Suppressor macrophage treated with lipopolysaccharide for 1 hour (primary cell): ENCODE measurements at places on chromosomes 5 and 9.

DNA sequence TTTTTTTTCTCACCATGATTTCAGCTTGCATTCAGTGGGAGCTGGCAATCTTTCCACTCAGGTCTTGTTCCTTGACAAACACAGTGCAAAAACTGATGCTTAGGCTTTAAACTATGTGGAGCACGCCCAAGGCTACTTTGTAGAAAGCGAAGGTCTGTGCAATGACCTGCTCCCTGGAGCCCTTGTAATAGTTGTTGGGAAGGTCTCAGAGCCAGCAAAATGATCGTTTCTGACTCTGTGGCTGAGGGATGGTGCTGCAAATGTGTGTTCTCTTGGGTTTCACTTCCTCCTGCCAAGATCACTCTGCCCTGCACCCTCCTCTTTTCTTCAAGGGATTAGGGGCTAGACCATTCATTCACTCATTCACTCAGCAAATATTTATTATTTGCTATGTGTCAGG is 249.7 kb upstream of the MAP3K1 start:
- DNase-seq, result peak; percentile 70

DNA sequence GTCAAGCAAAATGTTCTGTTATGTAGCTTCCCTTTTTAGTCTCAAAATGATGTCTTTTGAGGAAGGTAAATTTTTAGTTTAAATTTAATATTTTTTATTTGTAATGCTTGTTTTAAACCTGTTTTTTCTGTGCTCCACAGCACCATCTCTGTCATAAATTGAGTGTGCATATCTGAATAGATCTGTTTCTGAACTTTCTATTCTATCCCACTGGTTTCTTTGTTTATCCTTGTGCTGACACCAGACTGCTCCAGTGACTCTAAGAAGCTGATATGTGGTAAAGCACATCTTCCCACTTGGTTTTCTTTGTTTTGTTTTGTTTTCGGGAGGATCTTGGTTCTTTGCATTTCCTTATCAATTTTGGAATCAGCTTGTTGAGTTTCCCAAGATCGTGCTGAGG is 7.1 kb upstream of the RNF145 start:
- no peak for DNase-seq

DNA sequence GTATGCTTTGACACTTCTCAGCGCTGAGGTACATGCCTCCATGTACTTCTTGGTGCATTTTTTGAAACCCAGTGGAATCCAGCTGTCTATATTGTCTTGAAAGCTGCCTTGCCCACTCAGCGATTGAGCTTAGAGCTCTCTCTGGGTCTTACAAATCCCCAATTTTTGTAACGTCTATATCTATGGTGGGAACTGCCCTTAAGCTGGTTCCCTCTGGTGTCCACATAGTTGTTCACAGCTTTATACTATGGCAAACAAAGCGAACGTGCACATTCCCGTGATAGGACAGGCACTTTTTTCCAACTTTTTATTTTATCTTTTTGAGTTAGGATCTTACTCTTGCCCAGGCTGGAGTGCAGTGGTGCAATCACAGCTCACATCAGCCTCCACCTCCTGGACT is 20.9 kb downstream of the CDHR2 start:
- DNase-seq, result no peak

GRCh38 chr5:83895860-83896259 is 175.2 kb upstream of the HAPLN1 start:
- no peak for DNase-seq

- no peak for DNase-seq
These were observed 1.4 kb downstream of the RAPGEF1 start for GRCh38 chr9:131738293-131739132.

GRCh38 chr5:172356047-172356446 is 72.5 kb upstream of the UBTD2 start:
- peak; percentile 45 for DNase-seq

DNA sequence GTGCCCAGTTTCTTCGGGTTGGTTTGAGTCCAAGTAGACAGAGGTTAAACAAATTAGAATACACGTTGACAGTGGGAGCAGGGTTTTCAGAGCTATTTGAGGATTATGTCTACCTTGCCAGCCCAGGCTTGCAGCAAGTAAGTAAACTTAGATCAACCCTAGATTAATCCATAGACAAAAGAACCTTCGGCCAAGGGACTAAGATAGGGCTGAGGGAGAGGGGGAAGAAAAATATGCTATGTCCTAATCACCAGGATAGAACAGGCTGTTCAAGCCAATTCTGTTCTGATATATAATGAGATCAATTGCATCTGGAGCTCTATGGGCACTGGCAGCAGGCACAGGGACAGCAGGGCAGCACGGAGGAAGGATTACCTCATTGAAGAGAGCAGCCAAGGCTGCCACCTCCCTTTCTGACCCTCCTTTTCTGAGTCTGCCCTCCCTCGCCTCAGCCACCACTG is 377.7 kb downstream of the PIK3R1 start:
- DNase-seq, result no peak

GRCh38 chr5:112757468-112758208 is 20.0 kb downstream of the APC start:
- DNase-seq, result peak; percentile 60

DNA sequence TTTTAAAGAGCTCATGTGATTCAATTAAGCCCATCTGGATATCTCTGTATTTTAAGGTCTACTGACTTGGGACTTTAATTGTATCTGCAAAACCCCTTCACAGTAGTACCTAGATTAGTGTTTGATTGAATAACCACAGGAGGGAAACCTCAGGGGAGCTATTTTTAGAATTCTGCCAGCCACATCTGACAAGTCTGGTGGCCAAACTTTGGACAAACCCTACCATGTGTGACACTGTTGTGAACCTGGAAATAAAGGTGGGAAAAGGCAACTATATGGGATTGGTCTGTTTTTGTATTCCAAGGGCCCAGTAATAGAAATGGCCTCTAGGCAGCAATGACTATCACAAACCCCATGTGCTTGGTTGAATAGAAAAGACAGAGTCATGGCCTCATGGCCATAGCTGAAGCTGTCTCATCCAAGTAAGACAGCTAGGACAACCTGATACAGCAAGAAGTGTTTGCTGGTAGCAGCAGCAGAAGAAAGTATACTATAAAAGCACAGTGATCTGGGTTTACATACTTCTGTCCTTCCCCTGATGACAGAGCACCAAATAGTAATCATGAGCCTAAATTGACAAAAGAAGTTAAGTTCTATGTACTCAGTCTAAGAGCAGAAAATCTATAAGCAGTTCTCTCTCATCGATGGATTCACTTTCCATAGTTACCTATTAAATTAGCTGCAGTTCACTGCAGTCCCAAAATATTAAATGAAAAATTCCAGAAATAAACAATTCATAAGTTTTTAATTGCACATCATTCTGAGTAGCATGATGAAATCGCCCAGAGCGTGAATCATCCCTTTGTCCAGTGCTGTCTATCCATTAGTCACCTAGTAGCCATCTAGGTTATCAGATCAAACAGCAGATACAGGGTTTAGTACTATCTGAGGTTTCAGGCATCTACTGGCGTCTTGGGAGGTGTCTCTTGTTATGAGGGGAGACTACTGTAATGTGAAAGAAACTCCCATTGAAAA is 189.8 kb downstream of the ARHGAP26 start:
- DNase-seq, result peak; percentile 84

DNA sequence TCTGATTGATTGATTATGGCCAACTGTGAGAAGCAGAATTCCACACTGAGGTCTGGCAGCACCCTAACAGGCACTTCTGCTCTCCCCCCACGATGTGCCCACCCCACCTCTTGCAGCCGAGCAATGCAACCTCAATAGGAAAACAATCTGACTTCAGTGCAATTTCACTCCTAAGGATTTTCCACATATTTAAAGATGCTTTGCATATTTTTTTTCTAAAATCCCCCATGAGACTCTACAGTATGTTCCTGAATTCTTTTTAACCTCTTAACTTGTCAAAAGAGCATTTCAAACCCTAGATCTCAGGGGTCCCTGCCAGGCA is 243.1 kb downstream of the AUH start:
- no peak for DNase-seq

GRCh38 chr5:122465994-122466393 is 154.0 kb downstream of the SNCAIP start:
- DNase-seq, result no peak

- no peak for DNase-seq
These were observed 502.8 kb downstream of the NTRK2 start for GRCh38 chr9:85172001-85172978.

DNA sequence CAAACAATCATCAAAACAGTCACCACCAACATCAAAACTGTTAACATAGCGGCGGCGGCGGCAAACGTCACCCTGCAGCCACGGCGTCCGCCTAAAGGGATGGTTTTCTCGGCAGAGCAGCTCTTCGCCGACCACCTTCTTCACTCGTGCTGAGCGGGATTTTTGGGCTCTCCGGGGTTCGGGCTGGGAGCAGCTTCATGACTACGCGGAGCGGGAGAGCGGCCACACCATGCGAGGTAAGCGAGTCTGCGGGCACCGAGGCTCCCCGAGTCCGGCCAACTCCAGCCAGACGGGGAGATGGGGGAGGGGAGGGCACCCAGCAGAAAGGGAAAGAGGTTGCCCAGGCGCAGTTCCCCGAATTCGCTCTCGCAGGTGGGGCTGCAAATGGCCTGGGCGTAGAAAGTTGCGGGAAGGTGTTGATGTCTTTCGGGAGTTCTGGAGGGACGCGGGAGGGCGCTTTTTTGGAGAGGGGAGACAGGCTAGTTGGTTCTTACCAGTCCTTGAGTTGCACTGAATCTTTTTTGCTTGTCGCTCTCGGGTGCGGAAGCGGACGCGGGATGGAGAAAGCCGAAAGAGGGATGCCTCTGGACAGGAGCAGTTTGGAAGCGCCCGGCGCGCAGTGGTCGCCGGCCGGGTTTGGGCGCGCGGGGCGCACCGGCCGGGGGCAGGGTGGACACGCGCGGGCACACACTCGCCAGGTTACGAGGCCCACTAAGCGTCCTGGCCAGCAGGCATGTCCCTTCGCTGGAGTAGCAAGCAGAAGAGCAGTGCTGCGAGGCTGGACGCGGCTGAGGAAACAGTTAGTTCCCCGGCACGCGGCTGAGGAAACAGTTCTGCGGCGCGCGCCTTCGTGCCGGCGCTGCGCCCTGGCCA is 849 bp downstream of the RORB start:
- DNase-seq, result peak; percentile 28

DNA sequence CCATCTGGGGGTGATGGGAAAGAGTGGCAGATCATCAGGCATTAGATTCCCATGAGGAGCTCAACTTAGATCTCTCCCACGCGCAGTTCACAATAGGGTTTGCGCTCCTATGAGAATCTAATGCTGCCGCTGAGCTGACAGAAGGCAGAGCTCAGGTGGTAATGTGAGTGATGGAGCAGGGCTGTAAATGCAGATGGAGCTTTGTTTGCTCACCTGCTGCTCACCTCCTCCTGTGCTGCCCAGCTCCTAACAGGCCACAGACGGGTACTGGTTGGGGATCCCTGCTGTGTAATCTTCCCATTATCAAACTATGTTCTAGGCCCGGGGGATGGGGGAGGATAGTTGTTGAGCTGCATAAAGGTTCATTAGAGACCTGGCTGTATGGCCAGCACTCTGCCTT is 58.4 kb downstream of the UGCG start:
- no peak for DNase-seq

GRCh38 chr5:5298068-5298633 is 124.3 kb upstream of the ICE1 start:
- DNase-seq, result no peak

DNA sequence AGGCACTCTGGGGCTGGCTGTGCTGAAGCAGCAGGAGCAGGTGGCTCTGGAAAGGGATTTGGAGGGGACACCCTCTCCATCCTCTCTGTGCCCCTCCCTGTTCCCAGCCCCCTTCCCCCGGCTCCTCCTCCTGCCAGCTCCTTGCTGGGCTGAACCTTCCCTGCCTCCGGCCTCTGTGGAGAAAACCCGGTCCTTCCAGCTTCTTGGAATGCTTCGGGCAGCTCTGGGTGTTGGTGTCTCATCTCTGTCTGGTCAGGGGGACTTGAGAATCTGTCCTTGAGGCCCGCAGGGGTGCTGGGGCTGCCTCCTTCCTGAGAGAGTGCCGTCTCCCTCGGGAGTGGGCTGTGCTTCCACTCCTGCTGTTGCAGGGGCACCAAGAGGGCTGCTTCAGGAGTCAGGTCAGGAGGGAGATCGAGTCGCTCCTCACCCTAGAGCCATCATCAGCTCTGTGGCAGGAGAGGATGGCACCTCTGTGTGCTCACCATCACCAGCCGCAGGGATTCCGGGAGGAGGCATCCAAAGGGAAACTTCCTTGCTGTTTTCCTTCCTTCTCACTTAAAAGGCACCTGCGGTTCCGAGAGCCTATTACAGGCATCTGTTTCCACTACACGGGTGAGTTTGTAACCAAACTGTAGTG is 30.6 kb downstream of the NDUFS6 start:
- no peak for DNase-seq

- DNase-seq, result no peak
These were observed 11.2 kb downstream of the ANKRD31 start for GRCh38 chr5:75225506-75225905.

DNA sequence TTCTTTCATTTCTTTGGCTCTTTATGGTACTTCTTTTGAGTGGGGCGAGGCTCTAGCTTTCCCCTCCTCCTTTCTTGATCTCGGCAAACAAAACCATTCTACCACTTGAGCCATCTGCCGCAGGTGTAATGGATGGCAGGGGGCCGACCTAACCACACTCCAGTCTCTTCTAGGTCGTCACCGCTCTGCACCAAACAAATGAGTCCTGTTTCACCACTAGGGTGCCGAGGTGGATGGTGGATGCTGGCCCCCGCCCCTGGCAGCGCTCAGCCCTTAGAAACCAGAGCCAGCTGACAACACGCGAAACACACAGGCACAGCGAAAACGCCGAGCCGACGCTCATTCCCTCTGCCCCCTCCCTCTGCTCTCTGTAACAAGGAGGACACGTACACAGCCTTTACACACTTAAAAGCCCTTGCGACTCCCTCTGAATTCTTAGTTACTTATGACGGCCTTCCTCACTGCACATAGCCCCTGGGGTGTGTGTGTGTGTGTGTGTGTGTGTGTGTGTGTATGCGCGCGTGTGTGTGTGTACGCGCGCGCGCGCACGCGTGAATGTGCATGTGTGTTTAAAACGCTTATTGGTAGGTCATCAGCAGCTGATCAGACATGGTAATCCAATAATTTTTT is 199.4 kb downstream of the MEF2C start:
- DNase-seq, result no peak

DNA sequence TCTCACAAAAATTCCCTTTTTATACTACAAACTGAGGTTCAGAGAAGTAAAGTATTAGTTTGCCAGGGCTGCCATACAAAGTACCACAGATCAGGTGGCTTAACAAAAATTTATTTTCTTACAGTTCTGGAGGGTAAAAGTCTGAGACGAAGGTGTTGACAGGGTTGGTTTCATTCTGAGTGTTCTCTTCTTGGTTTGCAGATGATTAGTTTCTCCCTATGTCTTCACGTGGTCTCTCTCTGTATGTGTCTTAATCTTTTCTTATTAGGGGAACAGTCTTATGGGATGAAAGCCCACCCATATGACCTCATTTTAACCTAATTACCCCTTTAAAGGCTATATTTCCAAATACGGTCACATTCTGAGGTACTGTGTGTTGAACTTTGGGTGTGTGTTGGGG is 274.2 kb downstream of the BRINP1 start:
- no peak for DNase-seq

GRCh38 chr5:79552984-79553383 is 39.0 kb upstream of the HOMER1 start:
- DNase-seq, result no peak
